Activated CD8-positive, alpha-beta memory T cell treated with anti-CD3 and anti-CD28 coated beads, Interleukin-2, amount 10 ng/mL, durations not matched to agents 7 days and 5 days (primary cell): ENCODE measurements at places on chromosomes 5 and 9. TPM values are rescaled to one million over a fixed set of nuclear protein-coding genes. Genes with fewer than 3 reads are reported as not detected.

- no peaks in the 10 kb centered on the region for H3K4me1 ChIP-seq
- no peaks in the 10 kb centered on the region for H3K36me3 ChIP-seq
- DNase-seq: no peak
- H3K27ac ChIP-seq: no peak overlapping the region
- no peak overlapping the region for H3K4me3 ChIP-seq
Measured at GRCh38 chr5:137209232-137209809, 289.8 kb downstream of the SPOCK1 start.

DNA sequence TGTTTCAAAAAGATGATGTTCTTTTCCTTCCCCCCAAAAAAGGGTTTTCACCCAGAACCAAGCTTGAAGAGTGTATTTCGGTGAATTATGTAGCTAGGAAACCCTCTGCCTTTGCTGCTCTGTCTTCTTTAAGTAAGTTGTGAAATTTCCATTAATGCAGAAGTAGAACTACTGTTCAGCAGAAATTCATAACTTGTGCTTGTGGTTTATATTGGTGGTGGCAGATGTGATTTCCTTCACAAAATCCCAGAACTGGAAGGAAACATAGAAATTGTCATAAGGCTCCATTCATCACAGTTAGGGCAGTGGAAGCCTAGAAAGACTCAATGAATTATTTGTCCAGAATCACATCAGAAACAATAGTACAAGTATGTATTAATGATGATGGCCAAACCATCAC is 42.1 kb upstream of the DAB2 start:
- no peaks in the 10 kb centered on the region for H3K4me1 ChIP-seq
- H3K27ac ChIP-seq: no peak overlapping the region
- no peaks in the 10 kb centered on the region for H3K36me3 ChIP-seq
- H3K27me3 ChIP-seq: peaks cover 12% of the 10 kb centered on the region
- DNase-seq: no peak

Gene KIF3A
- 38.8 TPM for total RNA-seq

GRCh38 chr5:144203750-144204596 is 33.3 kb downstream of the KCTD16 start:
- no peaks in the 10 kb centered on the region for H3K36me3 ChIP-seq
- no peak overlapping the region for H3K4me3 ChIP-seq
- H3K4me1 ChIP-seq: peaks cover 6% of the 10 kb centered on the region
- DNase-seq: peak; percentile 48
- H3K27ac ChIP-seq: no peak overlapping the region

DNA sequence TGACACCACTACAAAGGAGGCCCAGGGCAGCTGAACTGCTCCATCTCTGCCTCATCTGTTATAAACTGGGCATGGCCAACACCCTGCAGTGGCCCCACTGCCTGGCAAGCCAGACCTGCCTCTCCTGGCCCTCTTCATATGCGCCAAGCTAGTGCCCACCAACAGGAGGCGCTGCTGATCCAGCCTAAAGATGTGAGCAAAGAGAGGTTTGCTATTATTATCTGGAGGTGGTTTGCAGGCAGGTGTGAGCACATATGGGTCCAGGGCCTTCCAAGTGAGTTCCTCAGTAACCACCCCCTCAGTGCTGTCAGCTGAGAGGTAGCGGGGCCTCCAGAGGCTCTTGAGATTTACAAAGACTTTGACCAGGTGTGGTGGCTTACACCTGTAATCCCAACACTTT is 232.2 kb downstream of the SYK start:
- H3K27me3 ChIP-seq: no peaks in the 10 kb centered on the region
- no peak overlapping the region for H3K27ac ChIP-seq
- peak; percentile 81 for DNase-seq
- H3K4me3 ChIP-seq: no peak overlapping the region

- no peaks in the 10 kb centered on the region for H3K27me3 ChIP-seq
- H3K27ac ChIP-seq: peak overlapping the region; percentile 84
- H3K4me1 ChIP-seq: peaks cover 48% of the 10 kb centered on the region
Measured at GRCh38 chr9:137757613-137758029, 120.0 kb upstream of the CACNA1B start.

Gene MZB1
- 61.1 TPM for total RNA-seq

DNA sequence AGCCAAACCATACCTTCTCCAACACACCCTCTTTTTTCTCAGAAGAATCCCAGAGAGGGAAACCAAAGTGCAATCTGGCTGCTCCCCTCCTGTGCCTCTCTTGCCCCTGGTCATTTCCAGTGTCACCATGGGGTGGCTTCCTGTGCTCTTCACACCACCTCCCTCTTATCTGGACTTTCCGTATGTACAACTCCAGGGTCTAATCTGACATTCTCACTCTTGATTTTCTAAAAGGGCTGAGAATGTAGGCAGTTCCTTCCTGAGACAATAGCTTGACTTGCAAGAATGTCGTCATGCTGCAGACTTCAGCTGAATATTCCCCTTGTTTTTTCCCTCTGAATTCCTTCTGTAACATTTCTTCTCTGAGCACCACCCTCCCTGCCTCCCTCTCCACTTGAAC is 110.2 kb downstream of the FBXL7 start:
- no peaks in the 10 kb centered on the region for H3K36me3 ChIP-seq
- no peak for DNase-seq
- no peaks in the 10 kb centered on the region for H3K4me1 ChIP-seq
- H3K4me3 ChIP-seq: no peak overlapping the region

Gene PCDHGA11
- total RNA-seq: not detected

GRCh38 chr9:38182321-38182720 is 113.3 kb upstream of the SHB start:
- no peaks in the 10 kb centered on the region for H3K4me1 ChIP-seq
- no peak for DNase-seq
- no peak overlapping the region for H3K4me3 ChIP-seq
- no peaks in the 10 kb centered on the region for H3K36me3 ChIP-seq
- H3K27ac ChIP-seq: no peak overlapping the region

DNA sequence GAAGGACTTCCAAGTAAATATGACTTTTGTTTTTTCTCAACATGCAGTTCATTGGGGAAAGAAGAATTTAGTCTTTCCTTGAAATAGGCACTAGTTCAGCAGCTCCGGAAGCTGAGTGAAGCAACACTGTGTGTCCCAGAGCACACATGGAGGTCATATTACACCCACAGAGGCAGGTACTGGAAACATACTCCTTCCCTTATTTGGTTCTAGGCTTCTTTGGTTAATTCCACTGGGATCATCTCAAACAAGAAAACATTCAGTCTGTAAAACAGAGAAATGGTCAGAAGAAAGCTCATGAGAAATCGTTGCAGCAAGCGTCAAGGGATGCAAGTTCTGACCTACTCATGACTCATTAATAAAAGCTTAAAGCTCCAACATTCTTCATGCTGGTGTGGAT is 175.1 kb upstream of the PCSK5 start:
- DNase-seq: no peak
- H3K4me3 ChIP-seq: no peak overlapping the region
- H3K4me1 ChIP-seq: no peaks in the 10 kb centered on the region
- no peaks in the 10 kb centered on the region for H3K36me3 ChIP-seq
- no peak overlapping the region for H3K27ac ChIP-seq
- no peaks in the 10 kb centered on the region for H3K27me3 ChIP-seq

DNA sequence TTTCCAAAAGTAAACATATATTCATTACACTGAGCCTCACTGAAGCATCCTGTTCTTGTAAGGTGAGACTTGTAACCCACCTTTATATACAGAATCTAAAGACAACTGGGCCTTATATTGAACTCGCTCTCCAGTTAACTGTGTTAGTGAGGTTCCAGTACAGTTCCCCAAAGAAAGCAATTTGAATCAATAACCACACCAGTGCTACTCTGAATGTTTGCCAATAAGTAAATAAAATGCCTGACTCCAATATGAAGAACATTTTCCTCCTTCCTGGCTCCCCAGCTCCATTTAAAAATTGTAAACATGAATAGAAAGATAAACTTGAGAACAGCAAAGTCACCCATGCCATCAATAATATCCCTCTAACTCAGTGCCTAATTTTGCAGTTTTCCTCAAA is 50.1 kb downstream of the FBXW11 start:
- H3K27ac ChIP-seq: no peak overlapping the region
- no peak overlapping the region for H3K4me3 ChIP-seq
- no peaks in the 10 kb centered on the region for H3K36me3 ChIP-seq
- peaks cover 28% of the 10 kb centered on the region for H3K4me1 ChIP-seq
- no peaks in the 10 kb centered on the region for H3K27me3 ChIP-seq

Gene SGCD
- not detected for total RNA-seq

GRCh38 chr9:13569602-13570067 is 290.1 kb upstream of the MPDZ start:
- H3K27me3 ChIP-seq: no peaks in the 10 kb centered on the region
- H3K4me3 ChIP-seq: no peak overlapping the region
- no peaks in the 10 kb centered on the region for H3K4me1 ChIP-seq
- no peak overlapping the region for H3K27ac ChIP-seq
- no peak for DNase-seq

DNA sequence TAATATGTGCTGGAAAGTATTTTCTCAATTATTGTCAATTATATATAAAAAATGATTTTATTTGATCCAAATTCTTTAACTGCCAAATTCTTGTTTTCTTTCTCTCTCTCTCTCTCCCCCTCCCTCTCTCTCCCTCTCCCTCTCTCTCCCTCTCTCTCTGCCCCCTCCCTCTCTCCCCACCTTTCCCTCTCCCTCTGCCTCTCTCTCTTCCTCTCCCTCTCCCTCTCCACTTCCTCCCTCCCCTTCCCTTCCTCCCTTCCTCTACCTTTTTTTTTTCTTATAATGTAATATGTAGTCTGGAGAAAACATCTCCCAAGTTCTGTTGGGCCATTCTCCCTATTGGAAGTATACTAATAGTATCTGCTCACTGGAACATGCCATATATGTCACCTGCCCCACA is 6.4 kb upstream of the RFX3 start:
- peaks cover 34% of the 10 kb centered on the region for H3K4me1 ChIP-seq
- no peak overlapping the region for H3K27ac ChIP-seq
- DNase-seq: no peak
- H3K36me3 ChIP-seq: peaks cover 34% of the 10 kb centered on the region
- no peak overlapping the region for H3K4me3 ChIP-seq

DNA sequence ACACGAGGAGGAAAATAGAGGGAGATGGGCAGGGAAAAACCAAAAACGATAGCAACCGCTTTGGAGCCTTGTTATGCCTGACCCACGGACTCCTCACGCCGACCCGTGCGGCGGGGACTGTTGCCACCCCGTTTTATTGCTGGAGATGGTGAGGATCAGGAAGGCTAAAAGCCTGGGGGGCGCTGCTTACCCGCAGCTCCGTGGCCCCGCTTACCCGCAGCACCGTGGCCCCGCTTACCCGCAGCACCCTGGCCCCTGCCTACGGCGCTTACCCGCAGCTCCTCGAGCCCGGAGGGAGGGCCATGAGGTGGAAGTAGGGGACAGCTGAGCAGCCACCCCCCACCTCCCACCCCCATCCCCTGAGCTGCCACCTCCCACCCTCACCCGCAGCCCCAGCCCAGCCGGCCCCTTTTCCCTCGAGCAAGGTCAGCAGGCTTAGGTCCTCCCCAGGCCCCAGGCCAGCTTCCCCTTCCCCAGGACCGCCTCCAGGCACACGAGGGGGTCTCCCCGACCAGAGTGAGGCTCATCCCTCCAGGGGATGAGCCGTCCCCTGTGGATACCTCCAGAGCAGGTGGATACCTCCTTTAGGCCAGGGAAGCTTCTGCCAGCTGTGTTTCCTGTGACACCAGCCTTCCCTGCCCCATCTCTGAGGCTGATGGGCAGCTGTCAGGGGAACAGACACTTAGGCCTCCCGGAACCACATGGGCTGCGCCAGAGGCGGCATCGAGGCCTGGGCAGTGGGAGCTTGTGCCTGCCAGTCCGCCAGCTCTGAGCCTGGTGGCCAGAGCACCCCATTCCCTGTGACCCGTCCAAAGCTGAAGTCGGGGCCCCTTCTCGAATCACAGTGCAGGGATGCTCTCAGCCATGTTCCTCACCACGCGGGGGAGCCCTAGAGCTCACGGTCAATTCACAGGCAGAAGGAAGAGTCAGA is 92.3 kb downstream of the LMX1B start:
- no peak overlapping the region for H3K27ac ChIP-seq
- peak; percentile 83 for DNase-seq
- H3K4me1 ChIP-seq: peaks cover 14% of the 10 kb centered on the region
- no peaks in the 10 kb centered on the region for H3K36me3 ChIP-seq
- H3K4me3 ChIP-seq: no peak overlapping the region

Gene MAMDC2
- 0.12 TPM for total RNA-seq

DNA sequence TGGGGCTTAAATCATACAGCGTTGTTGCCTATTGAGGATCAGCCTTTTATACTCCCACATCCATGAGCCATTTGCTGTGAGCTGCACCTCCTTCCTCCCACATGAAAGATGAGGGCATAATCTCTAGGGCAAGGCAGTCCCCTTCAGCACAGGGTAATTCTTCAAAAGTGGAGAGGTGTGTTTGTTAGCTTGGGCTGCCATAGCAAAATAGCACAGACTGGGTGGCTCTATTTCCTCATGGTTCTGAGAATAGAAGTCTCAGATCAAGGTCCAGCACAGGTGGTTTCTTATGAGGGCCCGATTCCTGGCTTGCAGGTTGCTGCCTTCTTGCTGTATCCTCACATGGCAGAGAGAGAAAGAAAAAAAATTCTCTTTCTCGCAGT is 121.8 kb upstream of the SLC12A2 start:
- H3K4me3 ChIP-seq: no peak overlapping the region
- H3K36me3 ChIP-seq: peaks cover 4% of the 10 kb centered on the region
- H3K4me1 ChIP-seq: peaks cover 2% of the 10 kb centered on the region
- no peak for DNase-seq
- H3K27ac ChIP-seq: no peak overlapping the region

GRCh38 chr5:90184764-90185163 is 224.8 kb downstream of the CETN3 start:
- H3K36me3 ChIP-seq: no peaks in the 10 kb centered on the region
- H3K27ac ChIP-seq: no peak overlapping the region
- no peaks in the 10 kb centered on the region for H3K4me1 ChIP-seq
- DNase-seq: no peak
- no peak overlapping the region for H3K4me3 ChIP-seq
- no peaks in the 10 kb centered on the region for H3K27me3 ChIP-seq

Gene PDGFRB
- total RNA-seq: 68.9 TPM

DNA sequence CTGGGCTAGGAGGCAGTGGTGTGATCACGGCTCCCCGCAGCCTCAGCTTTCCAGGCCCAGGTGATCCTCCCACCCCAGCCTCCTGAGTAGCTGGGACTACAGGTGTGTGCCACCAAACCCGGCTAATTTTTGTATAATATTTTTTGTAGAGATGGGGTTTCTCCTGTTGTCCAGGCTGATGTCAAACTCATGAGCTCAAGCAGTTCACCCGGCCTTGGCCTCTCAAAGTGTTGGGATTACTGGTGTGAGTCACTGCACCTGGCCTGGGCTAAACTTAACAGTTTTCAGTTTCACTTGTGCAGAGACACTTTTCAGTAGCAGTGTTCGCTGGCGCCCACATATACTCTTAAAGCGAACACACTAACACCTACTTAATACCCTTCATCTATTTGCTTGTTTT is 205.6 kb upstream of the ZNF608 start:
- no peaks in the 10 kb centered on the region for H3K4me1 ChIP-seq
- H3K4me3 ChIP-seq: no peak overlapping the region
- DNase-seq: no peak

Gene SH2D3C
- total RNA-seq: 75.2 TPM

- no peak for DNase-seq
Measured at GRCh38 chr5:32331935-32332274, 19.2 kb upstream of the MTMR12 start.

Gene SHISAL2B
- not detected for total RNA-seq

GRCh38 chr9:36345103-36345846 is 54.8 kb downstream of the RNF38 start:
- no peaks in the 10 kb centered on the region for H3K27me3 ChIP-seq
- DNase-seq: no peak
- peaks cover 61% of the 10 kb centered on the region for H3K36me3 ChIP-seq
- peaks cover 14% of the 10 kb centered on the region for H3K4me1 ChIP-seq
- no peak overlapping the region for H3K27ac ChIP-seq
- no peak overlapping the region for H3K4me3 ChIP-seq
